ENCODE measurements at places on chromosomes 5 and 9. TPM values are rescaled to one million over a fixed set of nuclear protein-coding genes. Genes with fewer than 3 reads are reported as not detected.

- H3K4me1 ChIP-seq = peaks cover 20% of the 10 kb centered on the region
- no peak overlapping the region for H3K27ac ChIP-seq
- no peak for DNase-seq
- H3K27me3 ChIP-seq = peaks cover 36% of the 10 kb centered on the region
- peak overlapping the region; percentile 33 for H3K4me3 ChIP-seq
Measured at GRCh38 chr9:840343-840742, 1.2 kb upstream of the DMRT1 start.

GRCh38 chr9:86443992-86444391, 89.8 kb upstream of the TUT7 start:
- H3K36me3 ChIP-seq = no peaks in the 10 kb centered on the region
- peaks cover 19% of the 10 kb centered on the region for H3K27me3 ChIP-seq
- no peak overlapping the region for H3K4me3 ChIP-seq
- no peak for DNase-seq

DNA sequence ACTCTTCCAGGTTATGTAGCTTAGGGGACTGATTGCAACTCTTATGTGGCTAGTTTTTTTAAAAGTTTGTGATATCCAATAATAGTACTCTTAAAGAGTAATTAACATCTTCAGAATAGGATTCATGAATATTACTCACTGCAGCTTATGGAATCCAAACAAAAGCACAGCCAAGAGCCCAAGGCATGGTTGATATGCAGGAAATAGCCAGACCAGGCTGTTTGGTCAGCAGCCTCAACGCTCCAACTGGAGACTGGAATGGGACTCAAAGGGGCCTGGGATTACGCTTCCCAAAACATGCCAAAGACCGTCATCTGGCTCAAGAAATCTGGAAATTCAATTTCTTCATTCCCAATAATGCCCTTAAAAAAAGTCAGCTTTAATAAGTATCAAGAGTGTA, 268.6 kb downstream of the SEC61B start:
- H3K27ac ChIP-seq = no peak overlapping the region
- no peak overlapping the region for H3K4me3 ChIP-seq
- H3K36me3 ChIP-seq = no peaks in the 10 kb centered on the region
- DNase-seq = no peak
- H3K27me3 ChIP-seq = peaks cover 37% of the 10 kb centered on the region

- H3K36me3 ChIP-seq = no peaks in the 10 kb centered on the region
- no peak overlapping the region for H3K27ac ChIP-seq
- no peak overlapping the region for H3K4me3 ChIP-seq
- DNase-seq = no peak
- H3K4me1 ChIP-seq = peaks cover 17% of the 10 kb centered on the region
- peaks cover 11% of the 10 kb centered on the region for H3K27me3 ChIP-seq
Measured at GRCh38 chr9:89804766-89805531, 200.1 kb downstream of the GADD45G start.

GRCh38 chr5:88882276-88883038, 527 bp downstream of the MEF2C start:
- peaks cover 6% of the 10 kb centered on the region for H3K36me3 ChIP-seq
- peaks cover 23% of the 10 kb centered on the region for H3K4me1 ChIP-seq
- H3K27me3 ChIP-seq = peaks cover 66% of the 10 kb centered on the region
- no peak overlapping the region for H3K27ac ChIP-seq
- H3K4me3 ChIP-seq = peak overlapping the region; percentile 82

DNA sequence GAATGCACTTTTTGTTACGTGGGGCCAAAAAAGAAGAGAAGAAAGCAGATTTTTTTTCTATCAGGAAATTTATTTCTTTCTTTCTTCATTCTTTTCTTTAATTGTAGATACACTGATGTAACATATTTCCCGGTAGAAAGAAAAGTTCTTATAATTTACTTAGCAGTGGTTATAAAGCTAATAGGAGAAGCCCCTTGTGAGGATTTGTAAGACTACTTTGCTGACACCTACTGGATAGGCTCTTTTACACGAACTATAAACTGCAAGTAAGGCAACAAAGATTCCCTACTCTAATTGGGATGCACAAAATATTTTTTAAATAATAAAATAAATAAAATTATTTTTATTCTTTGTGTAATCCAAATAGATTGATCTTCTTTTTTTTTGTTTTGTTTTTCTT, 284.4 kb downstream of the DNAH5 start:
- no peaks in the 10 kb centered on the region for H3K4me1 ChIP-seq
- H3K4me3 ChIP-seq = no peak overlapping the region
- no peak overlapping the region for H3K27ac ChIP-seq
- H3K36me3 ChIP-seq = no peaks in the 10 kb centered on the region
- no peaks in the 10 kb centered on the region for H3K27me3 ChIP-seq

DNA sequence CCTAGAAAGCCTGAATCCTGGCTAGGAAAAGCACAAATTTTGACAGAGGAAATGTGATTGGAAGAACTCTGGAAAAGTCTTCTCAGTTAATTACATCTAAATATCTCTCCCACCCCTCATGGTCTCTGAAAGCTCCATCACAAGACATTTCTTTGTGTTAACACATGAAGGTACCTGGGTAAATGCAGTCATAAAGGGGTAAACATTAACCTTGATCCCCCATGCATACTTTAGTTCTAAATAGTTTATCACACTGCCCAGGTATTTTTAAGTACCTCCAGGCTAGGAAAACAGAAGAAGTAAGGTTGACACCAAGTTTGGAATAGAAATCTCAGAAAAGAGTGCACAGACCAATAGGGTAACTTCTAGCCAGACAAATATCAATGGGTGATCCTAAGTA, 334.5 kb downstream of the PIK3R1 start:
- no peaks in the 10 kb centered on the region for H3K36me3 ChIP-seq
- DNase-seq = no peak
- H3K4me1 ChIP-seq = no peaks in the 10 kb centered on the region
- H3K27ac ChIP-seq = no peak overlapping the region

GRCh38 chr5:88929385-88929784, 46.4 kb upstream of the MEF2C start:
- DNase-seq = no peak
- no peaks in the 10 kb centered on the region for H3K36me3 ChIP-seq
- no peaks in the 10 kb centered on the region for H3K4me1 ChIP-seq
- H3K27me3 ChIP-seq = no peaks in the 10 kb centered on the region
- no peak overlapping the region for H3K4me3 ChIP-seq
- no peak overlapping the region for H3K27ac ChIP-seq

- H3K4me3 ChIP-seq = no peak overlapping the region
- peaks cover 26% of the 10 kb centered on the region for H3K4me1 ChIP-seq
- DNase-seq = no peak
- H3K27me3 ChIP-seq = peaks cover 46% of the 10 kb centered on the region
- peaks cover 2% of the 10 kb centered on the region for H3K36me3 ChIP-seq
Measured at GRCh38 chr5:66538126-66538525, 58.1 kb upstream of the MAST4 start.

GRCh38 chr5:174245516-174246075, 200.1 kb downstream of the NSG2 start:
- peaks cover 6% of the 10 kb centered on the region for H3K27me3 ChIP-seq
- no peak overlapping the region for H3K4me3 ChIP-seq
- no peak overlapping the region for H3K27ac ChIP-seq
- H3K36me3 ChIP-seq = no peaks in the 10 kb centered on the region
- no peak for DNase-seq
- no peaks in the 10 kb centered on the region for H3K4me1 ChIP-seq

GRCh38 chr9:89604729-89605464, at the start of gene GADD45G:
Gene GADD45G (plus strand): TSS chr9:89605012. CDS start chr9:89605122, 110 bp downstream.
- H3K27me3 ChIP-seq = no peaks in the 10 kb centered on the region
- peak within 1 kb of the TSS; percentile 85 for H3K4me3 ChIP-seq
- DNase-seq = peak; percentile 94
- H3K36me3 ChIP-seq = no peaks in the 10 kb centered on the region
- H3K4me1 ChIP-seq = peaks cover 30% of the 10 kb centered on the region
- H3K27ac ChIP-seq = peak within 1 kb of the TSS; percentile 76

- H3K4me1 ChIP-seq = peaks cover 48% of the 10 kb centered on the region
- no peaks in the 10 kb centered on the region for H3K27me3 ChIP-seq
- H3K36me3 ChIP-seq = peaks cover 3% of the 10 kb centered on the region
Measured at GRCh38 chr9:128728298-128728697, 4.4 kb upstream of the ZDHHC12 start.

DNA sequence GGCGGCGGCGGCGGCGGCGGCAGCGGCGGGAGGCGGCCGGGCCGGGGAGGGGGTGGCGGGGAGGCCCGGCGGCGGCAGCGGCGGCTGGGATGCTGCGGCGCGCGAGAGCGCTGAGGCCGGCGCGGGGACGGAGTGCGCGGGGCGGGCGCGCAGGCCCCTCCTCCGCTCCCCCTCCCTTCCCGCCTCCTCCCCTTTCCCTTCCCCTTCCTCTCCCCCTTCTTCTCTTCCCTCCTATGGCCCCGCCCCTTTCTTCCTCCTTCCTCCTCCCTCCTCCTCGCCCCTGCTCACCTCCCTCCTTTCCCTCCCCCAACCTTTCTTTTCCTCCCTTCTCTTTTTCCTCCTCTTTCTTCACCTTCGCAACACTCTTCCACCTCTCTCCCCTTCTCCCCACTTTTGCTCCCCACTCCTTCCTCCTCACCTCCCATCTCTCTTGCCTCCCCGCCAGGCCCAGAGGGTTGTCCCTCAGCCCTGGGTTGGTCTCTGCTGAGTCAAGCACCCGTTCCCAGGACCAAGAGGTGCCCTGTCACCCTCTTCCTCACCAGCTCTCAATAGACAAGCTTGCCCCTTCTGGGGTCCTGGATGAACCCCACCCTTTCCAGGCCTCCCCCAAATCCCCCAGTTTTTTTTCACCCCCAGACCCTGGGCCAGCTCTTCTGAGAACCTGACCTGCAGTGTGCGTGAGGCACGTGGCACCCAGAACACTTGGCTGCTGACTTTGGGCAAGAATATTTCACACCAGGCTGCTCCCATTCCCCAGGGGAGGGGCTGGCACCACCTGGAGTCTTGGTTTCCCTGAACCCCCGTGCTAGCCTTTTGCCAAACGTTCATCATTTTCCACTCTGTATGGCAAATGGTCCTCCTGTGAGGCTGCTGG, at the start of gene SEMA4D:
Gene SEMA4D (minus strand): TSS at position 136 of the 874 bp plus-strand sequence. CDS start 92,657 bp downstream, outside the sequence.
- peak; percentile 63 for DNase-seq
- H3K4me3 ChIP-seq = peak within 1 kb of the TSS; percentile 91
- H3K4me1 ChIP-seq = peaks cover 90% of the 10 kb centered on the region
- H3K36me3 ChIP-seq = peaks cover 3% of the 10 kb centered on the region
- H3K27me3 ChIP-seq = no peaks in the 10 kb centered on the region

GRCh38 chr5:514101-514485, 10.2 kb downstream of the SLC9A3 start:
- no peak overlapping the region for H3K4me3 ChIP-seq
- no peaks in the 10 kb centered on the region for H3K4me1 ChIP-seq
- peaks cover 19% of the 10 kb centered on the region for H3K27me3 ChIP-seq
- H3K36me3 ChIP-seq = no peaks in the 10 kb centered on the region

GRCh38 chr5:180790524-180790923, 12.1 kb downstream of the MGAT1 start:
- peaks cover 37% of the 10 kb centered on the region for H3K4me1 ChIP-seq
- H3K36me3 ChIP-seq = no peaks in the 10 kb centered on the region
- no peak overlapping the region for H3K4me3 ChIP-seq
- no peak for DNase-seq
- H3K27ac ChIP-seq = peak overlapping the region; percentile 69

GRCh38 chr5:171580502-171581265, 161.2 kb downstream of the FGF18 start:
- no peak overlapping the region for H3K27ac ChIP-seq
- no peak for DNase-seq
- H3K4me1 ChIP-seq = no peaks in the 10 kb centered on the region
- no peak overlapping the region for H3K4me3 ChIP-seq

DNA sequence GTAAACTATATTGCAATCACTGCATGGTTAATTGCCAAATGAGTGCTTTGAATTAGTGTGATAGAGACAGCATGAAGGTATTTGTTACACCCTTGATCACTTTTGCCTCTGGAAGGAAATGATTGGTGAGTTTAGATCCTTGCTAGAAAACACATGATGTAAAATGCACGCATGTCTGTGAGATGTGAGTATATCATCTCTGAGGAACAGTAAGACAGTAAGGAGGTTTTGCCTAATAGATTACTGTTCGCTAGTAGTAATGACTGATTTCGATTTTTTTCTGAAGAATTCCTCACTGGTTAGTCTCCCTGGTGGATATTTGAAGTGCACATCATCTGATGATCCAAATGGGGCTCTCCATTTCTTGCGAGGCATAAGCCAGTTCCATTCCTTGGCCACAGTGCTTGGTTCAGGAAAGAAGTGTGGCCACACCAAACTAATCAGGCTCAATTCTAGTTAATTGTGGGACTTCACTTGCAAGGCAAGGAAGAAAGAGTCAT, 156.4 kb upstream of the ADRA1B start:
- peaks cover 11% of the 10 kb centered on the region for H3K4me1 ChIP-seq
- DNase-seq = no peak
- H3K4me3 ChIP-seq = no peak overlapping the region
- H3K36me3 ChIP-seq = no peaks in the 10 kb centered on the region

- peak overlapping the region; percentile 44 for H3K4me3 ChIP-seq
- peaks cover 15% of the 10 kb centered on the region for H3K4me1 ChIP-seq
- no peaks in the 10 kb centered on the region for H3K36me3 ChIP-seq
- peaks cover 14% of the 10 kb centered on the region for H3K27me3 ChIP-seq
- peak; percentile 89 for DNase-seq
- H3K27ac ChIP-seq = peak overlapping the region; percentile 31
Measured at GRCh38 chr9:34500623-34501267, 22.0 kb downstream of the ENHO start.

DNA sequence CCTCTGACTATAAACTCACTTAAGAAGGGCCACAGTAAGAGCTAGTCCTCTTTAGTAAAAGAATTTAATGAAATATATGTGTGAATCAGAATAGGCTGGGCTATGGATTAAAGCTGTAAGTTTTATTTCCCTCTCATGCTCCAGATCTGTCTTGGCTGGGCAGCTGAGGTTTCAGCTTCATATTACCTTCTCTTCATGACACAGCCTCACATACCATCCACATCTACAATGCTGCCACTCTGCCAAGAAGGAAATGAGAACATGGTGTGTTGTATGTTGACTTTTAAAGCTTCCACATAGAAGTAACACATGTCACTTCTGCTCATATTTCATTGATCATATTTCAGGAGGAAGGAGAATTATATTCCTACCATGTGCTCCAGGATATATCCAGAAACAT, 776.0 kb upstream of the ACO1 start:
- DNase-seq = no peak
- H3K27me3 ChIP-seq = no peaks in the 10 kb centered on the region
- H3K4me1 ChIP-seq = no peaks in the 10 kb centered on the region
- no peak overlapping the region for H3K4me3 ChIP-seq
- no peaks in the 10 kb centered on the region for H3K36me3 ChIP-seq
- no peak overlapping the region for H3K27ac ChIP-seq

DNA sequence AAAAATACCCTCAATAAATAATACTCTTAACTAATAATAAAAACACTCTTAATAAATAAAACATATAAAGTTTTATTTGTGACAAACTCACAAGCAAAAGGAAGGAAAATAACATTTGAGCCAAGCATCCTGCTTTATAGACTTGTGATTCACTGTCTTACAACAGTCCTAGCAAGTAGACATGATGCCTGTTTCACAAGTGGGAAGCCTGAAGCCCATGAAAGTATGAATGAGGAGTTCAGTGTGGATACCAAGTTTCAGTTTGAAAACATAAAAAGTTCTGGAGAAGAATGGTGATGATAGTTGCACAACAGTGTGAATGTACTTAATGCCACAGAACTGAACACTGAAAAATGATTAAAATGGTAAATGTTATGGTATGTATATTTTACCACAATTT, 10.9 kb downstream of the HABP4 start:
- DNase-seq = no peak
- no peak overlapping the region for H3K27ac ChIP-seq
- H3K4me1 ChIP-seq = peaks cover 9% of the 10 kb centered on the region
- no peaks in the 10 kb centered on the region for H3K27me3 ChIP-seq

The DMRTA1 gene
- not detected for total RNA-seq

The SERF1A gene
- 14.1 TPM for total RNA-seq

The CORO2A gene
- total RNA-seq = 13.1 TPM

The PROP1 gene
- not detected for total RNA-seq

The AGXT2 gene
- not detected for total RNA-seq

The DENND4C gene
- 26.0 TPM for total RNA-seq

The MTREX gene
- total RNA-seq = 65.4 TPM

The ALDOB gene
- not detected for total RNA-seq

The DCANP1 gene
- not detected for total RNA-seq

The DDX4 gene
- 1.0 TPM for total RNA-seq

Data from activated T-cell treated with anti-CD3 and anti-CD28 coated beads, Interleukin-2, amount 50 U/mL, for 72 hours (primary cell).